ENCODE measurements at places on chromosomes 16 and 17.

DNA sequence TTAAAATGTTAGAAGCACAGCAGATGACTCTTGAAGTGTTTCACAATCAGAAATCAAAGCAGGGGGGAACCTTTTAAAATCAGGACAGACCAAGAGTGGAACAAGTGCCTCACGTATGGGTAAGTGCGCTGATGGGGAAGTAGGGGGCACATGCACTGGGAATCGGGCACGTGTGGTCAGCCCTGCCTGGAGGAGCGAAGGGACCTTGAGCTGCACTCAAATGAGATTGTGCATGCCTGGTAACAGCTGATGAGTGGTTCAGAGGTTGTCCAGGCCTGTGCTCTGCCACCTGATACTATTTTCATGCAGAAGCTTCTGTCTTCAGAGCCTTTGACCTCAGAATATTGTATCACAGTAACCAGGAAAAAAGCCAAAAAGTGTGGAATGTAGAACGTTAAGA is 13.7 kb upstream of the XYLT2 start:
- DNase-seq, result no peak

- DNase-seq, result no peak
Observed at GRCh38 chr16:88310796-88311605, 71.8 kb upstream of the ZNF469 start.

GRCh38 chr16:11084484-11084875 is 140.1 kb downstream of the CLEC16A start:
- DNase-seq, result no peak

- no peak for DNase-seq
Observed at GRCh38 chr16:66862023-66862520, 17.9 kb downstream of the CA7 start.

GRCh38 chr17:7577327-7578199 is 1.9 kb upstream of the CD68 start:
- no peak for DNase-seq

DNA sequence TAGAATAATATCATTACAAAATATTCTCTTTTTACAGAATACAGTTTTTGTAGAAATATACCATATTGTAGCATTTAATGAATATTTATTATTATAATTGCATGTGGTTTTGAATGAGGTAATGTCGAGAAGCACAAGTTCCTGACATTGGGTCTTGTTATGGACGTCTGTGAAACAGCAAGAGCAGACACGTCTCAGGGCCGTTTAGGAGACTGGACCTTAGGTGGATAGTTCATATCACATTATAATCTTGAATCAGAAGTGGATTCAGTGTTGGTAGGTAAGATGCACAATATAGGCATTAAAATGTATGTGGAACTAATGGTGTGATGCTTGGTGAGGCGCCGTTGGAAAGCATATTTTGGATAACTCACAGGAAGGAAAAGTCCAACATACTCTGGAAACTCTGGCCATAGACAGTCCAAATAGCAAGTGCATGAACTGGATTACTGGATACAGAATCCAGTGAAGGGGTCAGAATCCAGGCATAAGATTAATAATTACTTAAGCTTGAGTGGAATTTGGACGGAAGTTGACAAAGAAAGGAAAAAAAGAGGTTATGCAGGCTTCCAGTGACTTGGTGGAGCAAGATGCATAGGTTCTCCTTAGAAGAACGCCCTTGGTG is 17.2 kb downstream of the ABCA8 start:
- no peak for DNase-seq

DNA sequence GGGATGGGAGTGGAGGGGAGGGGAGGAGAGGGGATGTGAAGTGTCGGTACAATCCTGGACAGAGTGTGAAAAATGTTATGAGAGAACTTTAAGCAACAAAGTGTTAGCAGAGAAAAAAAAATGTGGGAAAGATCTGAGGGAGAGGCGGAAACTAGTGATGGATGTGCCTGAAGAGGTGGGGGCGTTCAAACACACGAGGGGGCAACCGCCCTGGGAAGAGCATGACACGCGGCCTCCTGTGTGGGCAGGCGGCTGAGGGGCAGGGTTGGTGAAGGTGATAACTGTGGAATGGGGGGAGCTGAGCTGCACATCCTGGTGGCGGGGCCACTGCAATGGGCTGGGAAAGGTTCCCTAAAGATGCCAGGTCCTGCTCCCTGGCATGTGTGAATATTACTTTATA is 30.1 kb downstream of the IFT140 start:
- no peak for DNase-seq

GRCh38 chr16:82451449-82451848 is 175.3 kb upstream of the CDH13 start:
- no peak for DNase-seq

DNA sequence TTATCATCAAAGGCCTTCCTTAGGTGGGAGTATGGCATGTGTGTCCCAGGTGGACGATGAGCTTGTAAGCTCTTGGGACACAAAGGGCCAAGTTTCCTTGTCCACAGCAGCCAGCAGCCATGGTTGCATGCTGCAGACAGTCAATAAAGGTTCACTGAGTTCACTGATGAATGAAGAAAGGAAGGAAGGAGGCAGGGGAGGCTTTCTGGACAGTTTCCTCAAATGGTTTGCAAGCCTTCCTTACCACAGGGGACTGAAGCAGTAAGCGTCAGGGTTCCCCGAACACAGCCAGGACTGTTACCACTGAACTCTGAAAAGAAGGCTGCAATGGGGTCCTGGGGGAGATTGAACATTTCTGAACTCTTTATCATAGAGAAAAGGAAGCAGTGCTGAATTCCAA is 111.1 kb downstream of the GAS7 start:
- DNase-seq, result no peak

- no peak for DNase-seq
Observed at GRCh38 chr16:87305505-87306391, 11.4 kb downstream of the C16orf95 start.

GRCh38 chr16:73288520-73288919 is 240.6 kb upstream of the ZFHX3 start:
- no peak for DNase-seq

- DNase-seq, result no peak
Observed at GRCh38 chr16:80016731-80017326, 416.3 kb upstream of the MAF start.

GRCh38 chr17:65801513-65801912 is 240.1 kb upstream of the AXIN2 start:
- no peak for DNase-seq

GRCh38 chr17:2343421-2343820 is 6.1 kb downstream of the SGSM2 start:
- no peak for DNase-seq

- no peak for DNase-seq
Observed at GRCh38 chr17:41448506-41448905, 7.7 kb upstream of the KRT38 start.

- DNase-seq, result peak; percentile 68
Observed at GRCh38 chr16:81444448-81445121, at the start of gene CMIP. TSS of gene CMIP (plus strand) at chr16:81444808.

DNA sequence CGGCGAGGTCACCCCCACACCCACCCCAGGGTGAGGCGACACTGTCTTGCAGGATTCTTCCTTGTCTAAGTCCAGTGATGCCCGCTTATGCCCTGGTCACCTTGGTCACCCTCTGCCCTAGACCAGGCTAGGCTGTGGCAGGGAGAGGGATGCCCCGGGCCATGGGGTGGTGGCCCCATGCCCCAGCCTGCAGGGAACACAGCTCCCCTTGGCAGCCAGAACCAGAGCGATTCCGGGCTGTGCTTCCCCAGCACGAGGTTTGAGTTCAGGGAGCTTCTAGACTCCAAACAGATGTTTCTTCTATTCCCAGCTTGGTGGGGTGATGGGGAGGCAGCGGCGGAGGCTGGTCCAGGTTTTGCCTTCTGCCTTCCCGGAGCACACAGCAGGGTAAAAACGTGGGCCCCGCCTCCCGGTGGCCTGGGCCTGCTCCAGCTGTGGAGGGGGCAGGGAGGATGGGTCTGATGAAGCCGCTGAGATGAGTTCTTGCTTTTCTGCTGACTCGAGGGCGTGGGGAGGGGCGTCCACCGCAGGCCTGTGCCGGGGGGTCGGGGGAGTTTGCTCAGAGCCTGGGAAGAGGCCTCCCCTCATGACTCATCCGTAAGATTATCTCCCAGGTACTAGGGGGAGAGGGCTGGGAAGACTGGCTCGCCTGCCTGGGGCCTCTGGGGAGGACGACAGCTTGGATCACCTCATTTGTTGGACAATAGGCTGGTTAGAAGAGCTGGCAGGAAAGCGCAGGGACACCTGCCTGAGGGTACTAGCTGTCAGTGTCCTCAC is 15.4 kb downstream of the SMTNL2 start:
- DNase-seq, result no peak

DNA sequence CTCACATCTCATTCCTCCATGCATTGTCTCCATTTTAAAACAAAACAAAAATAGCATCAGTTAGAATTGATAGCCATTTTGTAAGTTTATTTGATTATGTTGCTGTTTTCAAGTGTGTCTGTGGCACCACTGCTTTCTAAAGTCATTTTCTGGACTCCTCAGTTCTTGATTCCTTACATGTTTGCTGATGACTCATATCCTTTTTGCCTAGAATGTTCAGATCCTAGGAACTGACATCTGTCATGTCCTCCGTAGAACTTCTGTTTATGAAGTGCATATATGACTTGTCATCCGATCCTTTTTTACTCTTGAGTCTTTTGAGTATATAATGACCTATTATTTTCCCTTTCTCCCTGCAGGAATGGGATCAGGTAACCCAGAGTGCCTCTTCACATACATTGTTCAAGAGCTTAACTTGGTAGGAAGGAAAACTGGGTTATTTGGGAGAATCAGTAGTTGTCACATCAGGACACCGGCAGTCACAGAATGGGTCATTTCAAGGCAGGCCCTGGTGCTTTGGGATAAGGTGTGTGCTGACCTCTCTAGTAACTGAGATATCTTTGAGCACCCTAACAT is 69.2 kb downstream of the MAP2K4 start:
- DNase-seq, result no peak

- no peak for DNase-seq
Observed at GRCh38 chr17:47652570-47652969, 2.9 kb downstream of the KPNB1 start.

DNA sequence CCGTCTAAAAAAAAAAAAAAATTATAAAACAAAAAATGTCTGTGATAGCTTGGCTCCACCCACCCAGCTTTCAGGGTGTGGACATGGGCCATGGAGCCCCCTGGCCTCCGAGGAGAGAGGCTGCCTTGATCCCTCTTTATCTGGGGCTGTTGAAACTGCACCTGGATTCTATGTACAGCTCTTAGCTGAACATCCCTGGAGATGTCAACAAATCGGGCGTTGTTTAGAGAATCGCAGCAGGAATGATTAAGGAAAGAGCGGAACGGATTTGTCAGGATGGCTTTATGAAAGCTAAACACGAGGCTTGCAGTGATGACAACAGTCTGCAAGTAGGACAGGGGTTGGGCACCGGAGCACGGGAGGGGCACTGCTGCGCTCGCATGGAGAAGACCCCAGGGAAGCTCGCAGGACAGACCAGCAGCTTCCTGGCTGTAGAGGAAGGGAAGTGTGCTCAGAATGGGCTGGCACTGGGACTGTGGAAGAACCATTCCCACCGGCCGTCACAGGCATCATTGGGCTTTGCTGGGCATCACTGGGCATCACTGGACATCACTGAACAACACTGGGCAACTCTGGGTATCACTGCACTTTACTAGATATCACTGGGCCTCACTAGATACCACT is 195.8 kb upstream of the FOXF1 start:
- DNase-seq, result no peak

GRCh38 chr17:60154616-60155426 is 5.0 kb downstream of the CA4 start:
- no peak for DNase-seq

GRCh38 chr17:40323391-40324381 is 14.7 kb downstream of the RARA start:
- peak; percentile 47 for DNase-seq

DNA sequence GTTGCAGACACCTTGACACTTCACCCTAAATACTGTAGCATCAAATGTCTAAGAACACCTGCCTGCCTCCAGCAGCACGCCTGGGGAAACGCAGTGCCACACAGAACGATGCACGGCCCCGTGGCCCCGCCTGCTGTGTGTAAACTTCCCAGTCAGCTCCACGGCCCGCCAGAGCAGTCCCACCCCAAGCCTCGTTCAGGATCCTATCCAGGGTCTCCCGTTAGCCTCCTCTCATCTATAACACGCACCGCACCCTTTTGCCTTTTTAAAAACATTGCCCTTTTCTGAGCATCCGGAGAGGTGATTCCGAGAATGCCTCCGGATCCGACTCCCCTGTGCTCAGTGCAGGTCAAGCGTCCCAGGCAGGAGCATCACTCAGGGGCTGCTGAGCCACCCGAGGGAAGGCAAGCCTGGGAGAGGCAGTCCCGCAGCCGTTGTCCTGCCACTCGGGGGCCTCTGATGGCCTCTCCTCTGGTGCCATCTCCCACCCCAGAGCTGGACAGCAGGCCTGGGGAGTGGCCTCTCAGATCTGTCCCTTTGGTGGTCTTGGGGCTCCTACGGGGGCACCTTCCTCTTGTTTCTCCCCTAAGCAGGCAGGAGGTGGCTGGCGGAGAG is 37.9 kb upstream of the SLC38A10 start:
- no peak for DNase-seq

DNA sequence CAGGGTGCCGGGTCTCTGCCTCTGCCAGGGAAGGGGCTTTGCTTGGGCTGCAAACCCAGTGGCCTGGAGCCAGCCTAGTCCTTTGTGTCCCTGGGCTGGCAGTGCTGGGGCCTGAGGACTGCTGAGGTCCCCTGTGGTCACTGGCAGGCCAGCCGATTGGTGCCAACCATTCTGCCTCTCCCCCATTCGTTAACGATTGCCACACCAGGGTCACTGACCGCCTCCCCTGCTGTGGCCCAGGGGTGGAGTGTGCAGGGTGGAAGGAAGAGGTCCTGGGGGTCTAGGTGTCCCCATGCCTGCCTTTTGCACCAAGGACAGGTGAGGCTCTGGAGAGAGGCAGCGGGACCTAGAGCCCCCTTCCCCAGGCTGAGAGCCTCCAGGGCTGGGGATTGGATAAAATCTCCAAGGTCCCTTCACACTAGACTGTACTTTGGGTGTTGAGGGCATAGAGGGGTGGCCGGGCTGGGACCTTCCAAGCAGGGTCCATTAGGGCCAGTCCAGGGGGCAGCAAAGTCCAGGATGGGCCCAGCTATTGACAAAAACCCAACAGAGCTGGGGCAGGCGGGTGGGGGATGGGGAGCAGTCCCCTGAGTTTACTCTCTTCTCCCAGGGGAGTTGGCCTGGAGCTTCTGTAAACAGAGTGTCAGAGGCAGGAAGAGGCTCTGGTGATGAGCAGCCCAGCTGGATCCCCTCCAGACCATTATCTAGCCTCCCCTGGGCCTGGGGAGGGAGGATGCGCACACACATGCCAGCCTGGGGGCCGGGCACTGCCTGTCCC is 1.1 kb downstream of the VASN start:
- DNase-seq, result no peak

GRCh38 chr16:73823205-73823849 is 473.3 kb upstream of the PSMD7 start:
- DNase-seq, result no peak

All from activated T-cell treated with anti-CD3 and anti-CD28 coated beads for 24 hours (primary cell).